Astrocyte of the cerebellum (primary cell): ENCODE measurements at places on chromosomes 2 and 18.

- peak; percentile 3 for DNase-seq
These were observed 216.9 kb downstream of the UXS1 start for GRCh38 chr2:105977212-105977611.

- no peak for DNase-seq
These were observed 220.7 kb downstream of the PRKCE start for GRCh38 chr2:45872211-45872610.

DNA sequence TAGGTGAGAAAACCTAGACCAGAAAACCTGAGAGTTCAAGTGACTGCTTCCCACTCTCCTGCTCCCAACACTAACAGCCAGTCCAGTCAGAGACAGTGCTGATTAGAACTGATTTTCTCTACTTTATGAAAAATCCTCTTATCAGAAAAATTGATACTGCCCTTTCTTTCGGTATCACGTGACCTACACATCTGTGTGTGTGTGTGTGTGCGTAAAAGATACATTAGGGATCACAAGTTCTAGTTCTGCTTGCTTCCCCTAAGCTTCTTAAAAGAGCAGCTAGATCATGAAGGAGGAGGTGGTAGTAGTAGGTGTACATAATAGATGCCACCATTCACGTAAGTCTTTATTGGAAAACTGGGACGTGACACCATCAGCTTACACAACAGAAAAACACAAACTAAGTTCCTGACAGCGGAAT is 1.5 kb downstream of the ARL5A start:
- no peak for DNase-seq

DNA sequence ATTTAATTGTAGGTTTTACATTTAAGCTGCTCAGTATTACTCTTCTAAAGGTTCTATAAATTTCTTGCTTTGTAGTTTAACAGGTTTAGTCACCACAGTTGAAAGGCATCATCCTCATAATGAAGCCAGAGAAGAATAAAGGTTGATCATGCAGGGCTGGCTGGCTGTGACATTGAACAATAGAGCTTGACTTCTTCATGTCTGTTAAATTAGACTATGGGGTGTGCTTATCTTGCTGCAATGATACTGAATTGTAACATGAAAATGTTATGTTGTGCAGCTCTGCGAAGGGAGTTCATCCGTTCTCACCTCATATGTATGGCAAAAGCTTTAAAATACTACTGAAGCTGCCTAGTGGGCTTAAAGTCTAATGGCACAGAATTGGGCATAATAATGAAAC is 81.8 kb downstream of the CAMKMT start:
- no peak for DNase-seq

- DNase-seq: no peak
These were observed 15.3 kb upstream of the NFE2L2 start for GRCh38 chr2:177279847-177280246.

- no peak for DNase-seq
These were observed 16.2 kb downstream of the AFF3 start for GRCh38 chr2:100126201-100126600.
